EH (cell line): ENCODE measurements at places on chromosomes 6 and 20.

GRCh38 chr20:64181391-64181790 lies 17.1 kb downstream of the MYT1 start:
- no peak for DNase-seq

- no peak for DNase-seq
Observed at GRCh38 chr6:44001318-44002066, 125.8 kb downstream of the MRPL14 start.

- DNase-seq = peak; percentile 87
Observed at GRCh38 chr6:112337209-112337638, 9.9 kb upstream of the RFPL4B start.

DNA sequence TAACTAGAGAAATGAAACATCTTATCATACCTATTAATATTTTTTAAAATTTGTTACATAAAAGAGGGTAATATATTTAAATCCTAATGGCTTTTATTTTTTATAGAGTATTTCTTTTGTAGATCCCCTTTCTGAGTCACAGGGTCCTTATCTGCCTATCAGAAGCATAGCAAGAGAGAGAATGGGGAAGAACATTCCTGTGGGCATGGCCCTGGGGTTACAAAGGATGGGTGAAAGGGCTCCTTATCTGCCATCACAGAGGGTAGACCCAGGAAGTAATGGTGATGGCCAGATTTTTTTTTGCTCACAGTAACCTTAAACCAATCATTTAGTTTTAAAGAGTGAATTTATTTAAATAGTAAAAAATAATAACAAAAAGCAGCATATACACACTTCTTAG lies 582.1 kb upstream of the HTR1E start:
- DNase-seq = no peak

- DNase-seq = no peak
Observed at GRCh38 chr6:46233129-46233528, 62.3 kb upstream of the ENPP5 start.

DNA sequence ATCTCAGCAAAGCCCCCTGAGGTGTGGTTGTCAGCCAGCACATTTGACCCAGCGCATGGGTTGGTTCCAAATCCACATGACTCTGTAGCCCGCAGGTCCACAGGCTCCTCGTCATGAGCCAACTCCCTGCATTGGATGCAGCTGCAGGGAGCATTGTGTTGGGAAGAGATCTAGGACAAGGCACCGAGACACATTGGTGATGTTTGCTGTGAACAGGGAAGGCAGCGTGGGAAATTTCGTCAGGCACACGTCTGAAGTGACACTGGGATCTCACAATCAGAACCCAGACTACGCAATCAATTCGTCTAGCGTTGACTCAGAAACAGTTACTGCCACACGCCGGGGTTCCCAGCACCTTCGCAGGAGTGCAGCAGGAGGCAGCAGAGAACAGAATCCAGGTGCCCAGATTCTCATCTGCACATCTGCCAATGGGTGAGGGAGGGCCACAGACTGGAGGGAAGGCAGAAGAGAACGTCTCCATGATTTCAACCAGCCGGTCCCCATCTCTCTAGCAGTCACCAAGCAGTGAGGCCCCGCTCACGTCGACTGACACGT lies 177.0 kb downstream of the TTLL2 start:
- no peak for DNase-seq
